ENCODE measurements at places on chromosomes 1 and 21. TPM values are rescaled to one million over a fixed set of nuclear protein-coding genes. Genes with fewer than 3 reads are reported as not detected.

DNA sequence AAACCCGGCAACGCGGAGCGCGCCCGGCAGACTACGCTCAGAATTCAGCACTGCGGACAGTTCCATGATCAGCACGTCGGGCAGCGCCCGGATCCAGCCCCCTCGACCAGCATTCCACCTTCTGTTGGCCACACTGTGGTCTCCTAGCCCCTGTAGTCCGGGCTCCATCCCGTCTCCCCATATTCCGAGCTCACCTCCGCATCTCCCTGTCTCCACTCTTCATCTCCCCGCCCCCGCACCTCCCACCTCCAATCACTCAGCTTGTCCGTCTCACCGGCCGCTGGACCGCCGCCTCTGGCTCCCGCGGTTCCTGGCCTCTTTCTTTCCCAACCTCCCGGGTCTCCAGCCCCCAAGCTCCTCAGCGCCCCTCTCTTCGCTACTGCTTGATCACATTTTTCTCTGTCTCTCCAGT is 500 bp downstream of the EPHA10 start:
- DNase-seq, result peak; percentile 41

GRCh38 chr21:45379171-45379900 is 25.6 kb upstream of the COL18A1 start:
- peak; percentile 20 for DNase-seq

- DNase-seq, result no peak
Measured at GRCh38 chr1:159953536-159954515, at the start of gene SLAMF9. SLAMF9 (minus strand) TSS chr1:159954237; CDS start chr1:159954137, 100 bp downstream.

DNA sequence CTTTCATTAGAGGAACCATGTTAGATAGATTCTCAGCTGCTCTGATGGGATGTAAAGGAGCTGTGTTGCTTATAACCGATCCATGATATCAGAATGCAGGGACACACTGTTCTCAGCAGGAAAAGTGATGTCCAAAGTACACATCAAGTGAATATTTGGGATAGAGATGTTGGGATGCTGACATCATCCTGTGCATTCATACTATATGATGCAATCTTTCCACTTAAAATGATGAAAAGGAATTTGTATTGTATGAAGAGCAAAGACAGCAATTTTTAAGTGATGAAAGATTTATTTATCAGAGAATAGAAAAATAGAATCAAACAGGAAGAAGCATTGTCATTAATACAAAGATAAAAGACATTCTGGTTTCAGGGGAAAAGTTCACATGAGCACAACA is 110.1 kb downstream of the ERG start:
- DNase-seq, result no peak

DNA sequence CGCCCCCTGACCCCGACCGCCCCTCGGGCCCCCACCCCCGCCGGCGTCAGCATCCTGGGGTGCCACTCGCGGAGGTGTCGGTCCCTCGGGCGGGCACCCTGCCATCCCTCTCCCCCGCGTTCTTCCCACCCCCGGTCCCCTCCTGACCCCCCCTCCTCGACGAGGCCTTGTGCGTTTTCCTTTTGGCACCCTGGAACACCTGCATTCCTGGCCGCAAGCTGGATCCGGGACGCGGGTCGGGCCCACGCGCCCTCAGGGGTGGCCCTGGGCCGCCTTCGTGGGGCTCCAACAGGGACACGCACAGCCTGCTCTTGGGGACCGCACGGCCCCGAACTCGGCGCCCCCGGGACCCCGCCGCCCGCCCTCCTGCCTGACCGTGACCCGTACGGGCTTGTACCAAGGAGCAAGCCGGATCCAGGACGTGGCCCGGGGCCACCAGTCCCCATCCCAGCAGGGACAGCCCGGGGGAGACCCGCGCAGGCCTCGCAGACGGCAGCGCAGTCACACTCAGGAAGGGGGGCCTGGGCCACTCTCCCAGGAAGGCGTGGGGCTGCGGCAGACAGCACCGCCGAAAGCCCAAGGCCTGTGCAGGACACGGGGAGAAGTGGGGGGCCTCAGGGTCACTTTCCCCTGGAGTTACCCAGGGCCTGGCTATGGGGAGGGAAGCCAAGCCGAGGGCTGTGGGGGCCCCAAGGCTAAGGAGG is 579 bp upstream of the SLC19A1 start:
- peak; percentile 36 for DNase-seq

GRCh38 chr1:18110968-18111367 is 3.4 kb downstream of the IGSF21 start:
- peak; percentile 53 for DNase-seq

DNA sequence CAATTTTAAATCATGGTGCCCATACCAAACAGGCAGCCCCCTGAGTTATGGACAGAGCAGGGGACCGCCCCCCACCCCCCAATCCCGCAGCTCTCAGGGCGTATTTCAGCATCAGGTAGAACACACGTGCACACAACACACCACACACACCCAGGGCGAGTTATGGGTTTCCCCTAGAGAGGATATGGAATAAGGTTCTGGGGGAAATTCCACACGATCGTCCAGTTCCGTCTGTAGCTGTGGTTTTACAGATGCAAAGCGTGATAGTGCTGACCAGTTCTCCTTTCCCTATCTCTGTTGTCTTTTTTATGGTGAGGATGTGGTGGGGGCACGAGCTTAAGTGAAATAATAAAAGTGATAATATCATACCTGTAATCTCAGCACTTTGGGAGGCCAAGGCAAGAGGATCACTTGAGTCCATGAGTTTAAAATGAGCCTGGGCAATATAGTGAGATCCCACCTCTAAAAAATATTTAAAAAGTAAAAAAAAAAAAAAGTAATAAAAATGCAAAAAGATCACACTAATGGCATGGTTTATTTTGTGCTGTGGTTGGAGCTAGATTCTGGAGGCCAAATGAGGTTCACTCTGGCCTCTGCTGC is 25.1 kb downstream of the C2CD2 start:
- DNase-seq, result no peak

- DNase-seq, result no peak
Measured at GRCh38 chr1:223730479-223731132, 18.3 kb downstream of the CAPN2 start.

Gene TMCC2
- 1.3 TPM for total RNA-seq

Gene NCF2
- total RNA-seq, result 5.7 TPM

DNA sequence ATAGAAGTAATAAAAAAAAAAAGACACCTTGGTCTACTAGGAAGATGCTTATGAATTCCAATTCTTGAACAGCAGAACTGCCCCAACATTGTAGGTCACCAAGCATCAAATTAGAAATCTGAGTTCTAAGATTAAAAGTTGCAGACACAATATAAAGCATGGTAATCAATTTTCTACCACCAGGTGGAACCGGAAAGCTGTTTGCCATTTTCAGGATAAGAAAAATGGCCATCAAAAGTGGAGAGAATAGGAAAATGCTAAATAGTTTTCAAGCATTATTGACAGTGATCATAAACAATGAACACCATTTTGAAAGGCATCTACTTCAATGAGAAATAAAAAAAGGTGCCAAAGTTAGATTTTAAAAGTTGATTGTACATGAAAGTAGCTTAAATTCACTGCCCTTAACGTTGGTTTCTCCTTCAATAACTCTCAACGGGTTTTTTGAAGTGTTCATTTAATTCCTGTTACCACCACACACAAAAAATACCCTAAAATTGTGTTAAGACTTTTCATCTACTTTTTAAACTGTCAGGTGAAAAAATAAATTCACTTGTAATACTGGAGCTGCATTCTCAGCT is 252.9 kb downstream of the KCNT2 start:
- no peak for DNase-seq

- no peak for DNase-seq
Measured at GRCh38 chr1:42817440-42817767, 207 bp upstream of the SVBP start.

DNA sequence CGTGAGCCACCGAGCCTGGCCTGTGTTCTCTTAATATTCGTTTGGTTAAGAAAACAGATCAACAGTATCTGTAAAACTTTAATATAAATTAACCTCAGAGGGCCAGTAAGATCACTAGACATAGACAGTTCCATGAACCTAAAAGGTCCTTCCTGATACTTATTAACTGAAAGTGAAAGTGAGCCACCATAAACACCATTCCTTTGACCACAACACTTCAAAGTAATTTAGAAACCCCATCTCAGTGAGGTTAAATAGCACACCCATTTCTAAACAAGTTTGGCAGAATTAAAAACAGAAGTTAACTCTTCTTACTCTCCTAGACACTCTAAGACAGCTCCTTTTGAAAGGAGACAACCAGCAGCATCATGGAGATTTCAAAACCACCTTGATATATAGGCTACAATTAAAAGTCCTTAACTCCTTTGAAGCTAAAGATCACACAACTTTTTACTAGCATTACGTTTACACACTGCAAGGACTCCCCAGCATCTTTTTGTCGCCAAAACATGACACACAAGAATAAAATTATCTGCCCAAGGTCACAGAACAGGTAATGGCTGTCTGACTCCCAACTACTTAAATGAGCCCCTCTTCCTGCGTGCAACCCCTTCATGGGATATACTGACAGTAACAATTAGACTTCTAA is 2.2 kb downstream of the RNF19B start:
- DNase-seq, result no peak

Gene NPHS2
- total RNA-seq, result not detected

Gene NCMAP
- 0.27 TPM for total RNA-seq

Gene OR2L13
- total RNA-seq, result not detected

- no peak for DNase-seq
Measured at GRCh38 chr1:161481624-161482392, 23.4 kb upstream of the FCGR2A start.

GRCh38 chr1:77632216-77632615 is 50.2 kb downstream of the ZZZ3 start:
- DNase-seq, result no peak

GRCh38 chr1:87115891-87116290 is 201.5 kb downstream of the HS2ST1 start:
- no peak for DNase-seq

Gene RASSF5
- 3.9 TPM for total RNA-seq

DNA sequence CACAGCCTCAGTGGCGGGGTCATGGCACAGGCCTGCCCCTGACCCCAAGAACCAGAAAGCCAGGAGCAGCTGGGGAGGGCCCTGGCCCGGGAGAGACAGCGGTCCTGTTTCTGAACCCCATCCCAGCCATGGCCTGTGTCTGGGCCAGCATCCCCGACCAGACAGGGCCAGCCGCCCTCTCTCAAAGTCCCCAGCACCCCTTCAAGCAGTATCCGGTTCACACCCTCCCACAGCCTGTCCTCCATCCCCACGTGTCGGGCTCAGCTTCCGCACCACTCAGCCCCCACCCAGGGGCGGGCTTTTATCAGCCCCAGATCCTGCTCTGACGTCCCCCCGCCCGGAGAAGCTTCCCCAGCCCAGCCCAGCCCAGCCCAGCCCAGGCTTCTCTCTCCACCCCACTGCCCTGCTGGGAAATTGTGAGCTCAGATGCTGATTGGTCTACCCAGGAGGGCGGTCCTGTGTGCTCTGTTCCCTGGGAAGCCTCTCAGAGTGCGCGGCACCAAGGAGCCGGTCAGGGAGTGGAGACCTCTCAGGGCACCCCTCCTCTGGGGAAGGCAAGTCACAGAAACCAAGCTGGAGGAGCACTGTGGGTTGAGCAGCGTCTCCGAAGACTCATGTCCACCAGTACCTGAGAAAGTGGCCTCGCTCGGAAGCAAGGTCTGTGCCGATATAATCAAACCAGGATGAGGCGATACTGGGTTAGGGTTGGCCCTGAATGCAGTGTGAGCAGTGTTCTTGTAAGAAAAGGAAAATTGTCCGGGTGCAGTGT is 4.7 kb upstream of the FAAP20 start:
- DNase-seq, result peak; percentile 94

DNA sequence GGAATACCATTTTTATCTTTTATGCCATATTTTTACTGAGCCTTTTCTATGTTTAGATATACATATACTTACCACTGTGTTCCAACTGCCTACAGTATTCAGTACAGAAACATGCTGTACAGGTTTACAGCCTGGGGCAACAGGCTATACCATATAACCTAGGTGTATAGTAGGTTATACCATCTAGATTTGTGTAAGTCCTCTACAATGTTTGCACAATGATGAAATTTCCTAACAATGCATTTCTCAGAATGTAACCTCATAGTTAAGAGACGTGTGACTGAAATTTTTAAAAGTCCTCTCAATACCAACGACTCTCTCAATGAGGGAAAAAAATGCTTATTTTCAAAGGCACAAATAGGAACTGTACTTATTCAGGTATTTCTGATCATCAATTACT is 21.7 kb downstream of the INTS7 start:
- DNase-seq, result no peak

GRCh38 chr1:201503397-201504176 is 3.3 kb downstream of the CSRP1 start:
- DNase-seq, result no peak

GRCh38 chr1:109990302-109990653 is 5.7 kb downstream of the AHCYL1 start:
- no peak for DNase-seq

- no peak for DNase-seq
Measured at GRCh38 chr1:233045588-233045987, 95.2 kb downstream of the NTPCR start.

Gene HPCA
- total RNA-seq, result not detected

Gene IGSF9
- 0.30 TPM for total RNA-seq

Gene ARHGEF10L
- total RNA-seq, result 55.6 TPM

DNA sequence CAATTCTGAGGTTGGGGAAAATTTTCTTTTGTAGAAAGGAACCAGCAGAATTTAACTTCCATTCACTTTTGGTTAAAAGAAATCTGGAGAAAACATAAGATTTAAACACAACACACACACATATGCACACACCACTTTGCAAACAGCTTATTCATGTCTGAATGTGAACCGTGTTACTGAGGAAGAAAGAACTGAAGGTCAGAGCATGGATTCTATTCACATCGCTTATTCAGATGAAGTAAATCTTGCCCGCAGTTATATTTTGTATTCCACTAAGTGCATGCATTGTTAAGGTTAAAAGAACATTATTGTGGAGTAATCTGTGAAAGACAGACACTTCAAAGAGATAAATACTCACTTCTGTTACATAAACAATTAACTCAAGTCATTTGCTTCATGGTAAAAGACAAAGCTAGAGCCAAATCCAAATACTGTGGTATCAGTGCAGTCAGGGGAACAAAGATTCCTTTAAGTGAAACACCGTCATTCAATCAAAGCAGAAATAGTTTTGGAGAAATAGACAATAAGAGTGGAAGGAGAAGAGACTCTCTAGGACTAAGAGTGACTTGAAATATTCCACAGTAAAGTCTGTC is 82.0 kb downstream of the LRRC53 start:
- no peak for DNase-seq

- DNase-seq, result no peak
Measured at GRCh38 chr1:167149793-167150491, 56.1 kb downstream of the STYXL2 start.

Gene PGLYRP3
- not detected for total RNA-seq

Measured in Right ventricle myocardium superior (tissue), 1 donor.